ENCODE measurements at places on chromosomes 11 and 22. TPM values are rescaled to one million over a fixed set of nuclear protein-coding genes. Genes with fewer than 3 reads are reported as not detected.
A peak's percentile ranks its signal among the peaks of the same experiment; 100 is the strongest.

DNA sequence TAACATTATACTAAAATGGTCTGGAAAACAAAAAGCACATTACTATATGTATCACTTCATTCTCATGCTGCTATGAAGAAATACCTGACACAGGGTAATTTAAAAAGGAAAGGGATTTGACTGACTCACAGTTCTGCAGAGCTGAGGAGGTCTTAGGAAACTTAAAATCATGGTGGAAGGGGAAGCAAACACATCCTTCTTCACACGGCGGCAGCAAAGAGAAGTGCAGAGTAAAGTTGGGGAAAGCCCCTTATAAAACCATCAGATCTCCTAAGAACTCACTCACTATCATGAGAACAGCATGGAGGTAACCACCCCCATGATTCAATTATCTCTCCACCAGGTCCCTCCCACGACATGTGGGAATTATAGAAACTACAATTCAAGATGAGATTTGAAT is 60.0 kb downstream of the FAM181B start:
- H3K36me3 ChIP-seq = no peaks in the 10 kb centered on the region
- no peaks in the 10 kb centered on the region for H3K27me3 ChIP-seq
- no peak overlapping the region for H3K4me3 ChIP-seq
- no peaks in the 10 kb centered on the region for H3K4me1 ChIP-seq

GRCh38 chr11:64101461-64101860 is 64.5 kb downstream of the MACROD1 start:
- H3K4me3 ChIP-seq = no peak overlapping the region
- H3K36me3 ChIP-seq = no peaks in the 10 kb centered on the region
- H3K4me1 ChIP-seq = peaks cover 5% of the 10 kb centered on the region

DNA sequence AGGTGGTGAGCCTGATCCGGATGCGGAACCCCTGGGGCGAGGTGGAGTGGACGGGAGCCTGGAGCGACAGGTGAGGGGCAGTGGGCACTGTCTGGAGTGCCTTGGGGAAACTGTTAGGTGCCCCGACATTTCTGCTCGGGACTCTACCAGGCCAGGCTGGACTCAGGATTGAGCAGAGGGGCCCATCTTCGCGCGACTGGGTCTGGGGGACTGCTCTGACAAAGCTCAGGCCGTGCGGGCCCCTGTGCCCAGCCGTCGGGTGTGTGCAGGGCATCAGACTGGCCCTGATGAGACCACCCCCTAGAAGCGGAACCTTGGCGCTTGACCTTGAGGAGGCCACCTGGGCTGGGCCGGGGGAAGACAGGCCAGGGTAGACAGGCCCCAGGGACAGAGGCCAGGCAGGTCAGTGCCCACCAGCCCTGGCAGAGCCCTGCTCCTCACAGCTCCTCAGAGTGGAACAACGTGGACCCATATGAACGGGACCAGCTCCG is 6.3 kb downstream of the CAPN1 start:
- no peak overlapping the region for H3K4me3 ChIP-seq
- H3K27me3 ChIP-seq = no peaks in the 10 kb centered on the region
- H3K4me1 ChIP-seq = peaks cover 12% of the 10 kb centered on the region
- H3K36me3 ChIP-seq = peaks cover 71% of the 10 kb centered on the region
- no peak for DNase-seq

GRCh38 chr11:102573851-102574250 is 43.3 kb upstream of the MMP7 start:
- no peak overlapping the region for H3K4me3 ChIP-seq
- H3K27ac ChIP-seq = no peak overlapping the region
- DNase-seq = no peak
- H3K27me3 ChIP-seq = no peaks in the 10 kb centered on the region

DNA sequence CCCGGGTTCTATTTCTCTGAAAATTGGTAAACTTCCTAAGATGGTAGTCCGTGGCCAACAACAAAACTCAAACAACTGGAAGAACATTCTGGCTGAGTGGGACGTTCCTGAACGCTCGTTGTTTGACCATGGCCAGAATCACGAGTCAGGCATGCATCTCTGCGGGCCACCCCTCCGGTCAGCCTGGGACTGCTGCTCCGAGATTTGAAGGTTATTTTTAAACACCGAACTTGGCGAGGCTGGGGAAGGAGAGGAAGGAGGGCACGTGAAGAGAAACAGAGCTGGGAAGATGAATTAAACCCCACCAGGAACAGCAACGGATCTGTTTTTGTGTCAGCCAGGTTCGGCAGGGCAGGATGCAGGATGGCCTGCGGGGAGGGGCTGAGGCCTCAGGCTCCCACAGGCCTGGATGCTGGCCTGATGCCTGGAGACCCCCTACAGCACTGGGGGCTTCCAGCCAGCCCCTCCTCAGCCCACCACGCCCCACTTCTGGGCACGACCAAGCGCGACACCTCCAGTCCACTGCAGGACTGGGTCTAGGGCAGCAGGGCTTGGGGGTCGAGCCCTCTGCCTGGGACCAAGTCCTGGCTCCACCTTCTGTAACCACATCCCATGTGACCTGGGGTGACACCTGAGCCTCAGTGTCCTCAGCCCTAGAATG is 5.1 kb downstream of the SHISAL1 start:
- no peak overlapping the region for H3K27ac ChIP-seq
- no peaks in the 10 kb centered on the region for H3K4me1 ChIP-seq
- no peaks in the 10 kb centered on the region for H3K27me3 ChIP-seq
- no peak for DNase-seq
- no peaks in the 10 kb centered on the region for H3K36me3 ChIP-seq

GRCh38 chr11:36150986-36151385 is 138.2 kb downstream of the COMMD9 start:
- no peaks in the 10 kb centered on the region for H3K36me3 ChIP-seq
- no peaks in the 10 kb centered on the region for H3K27me3 ChIP-seq
- DNase-seq = no peak
- H3K4me3 ChIP-seq = no peak overlapping the region
- H3K4me1 ChIP-seq = peaks cover 15% of the 10 kb centered on the region
- H3K27ac ChIP-seq = no peak overlapping the region

GRCh38 chr11:66950112-66950535 is 8.1 kb downstream of the PC start:
- H3K4me3 ChIP-seq = no peak overlapping the region
- no peaks in the 10 kb centered on the region for H3K27me3 ChIP-seq
- H3K4me1 ChIP-seq = no peaks in the 10 kb centered on the region
- no peaks in the 10 kb centered on the region for H3K36me3 ChIP-seq
- DNase-seq = no peak

- H3K36me3 ChIP-seq = no peaks in the 10 kb centered on the region
- H3K27ac ChIP-seq = no peak overlapping the region
- DNase-seq = no peak
- H3K4me3 ChIP-seq = no peak overlapping the region
- H3K4me1 ChIP-seq = peaks cover 6% of the 10 kb centered on the region
These were observed 90.4 kb downstream of the FBXO7 start for GRCh38 chr22:32565002-32565339.

DNA sequence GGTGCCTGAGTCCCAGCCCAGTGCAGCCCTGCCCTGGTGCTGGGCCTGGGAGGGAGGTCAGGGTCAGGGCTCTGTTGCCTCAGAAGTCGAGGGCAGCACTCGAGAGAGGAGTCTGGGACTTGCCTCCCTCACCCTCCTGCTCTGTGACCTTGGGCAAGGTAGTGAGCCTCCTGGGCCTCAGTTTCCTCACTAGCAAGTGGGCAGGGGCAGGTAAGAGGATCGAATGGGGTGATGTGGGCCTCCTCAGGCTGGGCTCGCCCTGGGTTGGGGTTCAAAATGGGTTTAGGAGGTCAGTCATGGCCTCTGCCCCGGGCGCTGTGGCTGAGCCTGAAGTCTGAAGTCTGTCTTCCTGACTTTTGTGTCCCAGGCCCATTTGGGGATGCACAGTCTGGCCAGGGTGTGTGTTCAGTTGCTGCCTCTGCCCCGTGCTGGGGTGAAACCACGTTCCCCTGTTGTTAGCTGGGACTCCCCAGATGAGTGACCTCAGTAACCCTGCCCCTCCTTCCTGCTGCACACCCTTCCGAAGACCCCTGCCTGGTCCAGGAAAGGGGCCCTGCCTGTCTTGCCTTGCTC is 40.9 kb upstream of the CELSR1 start:
- H3K36me3 ChIP-seq = no peaks in the 10 kb centered on the region
- no peaks in the 10 kb centered on the region for H3K27me3 ChIP-seq
- H3K27ac ChIP-seq = peak overlapping the region; percentile 70
- peak; percentile 71 for DNase-seq

- H3K4me3 ChIP-seq = no peak overlapping the region
- H3K36me3 ChIP-seq = no peaks in the 10 kb centered on the region
- H3K27me3 ChIP-seq = no peaks in the 10 kb centered on the region
- no peak for DNase-seq
These were observed 29.9 kb upstream of the OR5B12 start for GRCh38 chr11:58471892-58472291.

- H3K4me1 ChIP-seq = no peaks in the 10 kb centered on the region
- no peaks in the 10 kb centered on the region for H3K36me3 ChIP-seq
- H3K4me3 ChIP-seq = no peak overlapping the region
- H3K27me3 ChIP-seq = no peaks in the 10 kb centered on the region
- H3K27ac ChIP-seq = no peak overlapping the region
- DNase-seq = no peak
These were observed 60.5 kb downstream of the OSBP2 start for GRCh38 chr22:30754971-30755758.

- DNase-seq = no peak
- H3K27me3 ChIP-seq = peaks cover 33% of the 10 kb centered on the region
- peaks cover 3% of the 10 kb centered on the region for H3K4me1 ChIP-seq
- no peak overlapping the region for H3K4me3 ChIP-seq
These were observed 38.7 kb downstream of the CYTH4 start for GRCh38 chr22:37320726-37321677.

DNA sequence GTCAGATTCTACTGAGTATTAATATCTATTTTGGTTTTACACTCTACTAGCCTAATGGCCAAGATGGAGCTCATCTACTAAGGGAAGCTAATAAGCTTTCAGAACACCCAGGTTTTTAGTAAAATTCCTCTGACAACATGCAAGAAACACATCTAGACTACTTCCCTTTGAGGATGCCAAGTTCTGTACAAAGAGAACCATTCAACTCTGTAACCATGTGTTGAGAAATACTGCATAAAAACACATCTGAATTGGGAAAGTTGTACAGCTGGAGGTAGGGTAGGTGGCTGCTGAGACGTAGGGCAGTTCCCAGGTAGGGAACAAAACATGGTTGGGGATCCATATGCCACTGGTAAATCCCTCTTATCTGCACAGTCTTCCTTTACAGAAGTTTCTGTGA is 66.2 kb downstream of the SC5D start:
- no peaks in the 10 kb centered on the region for H3K27me3 ChIP-seq
- H3K27ac ChIP-seq = no peak overlapping the region
- H3K4me3 ChIP-seq = no peak overlapping the region
- no peak for DNase-seq

DNA sequence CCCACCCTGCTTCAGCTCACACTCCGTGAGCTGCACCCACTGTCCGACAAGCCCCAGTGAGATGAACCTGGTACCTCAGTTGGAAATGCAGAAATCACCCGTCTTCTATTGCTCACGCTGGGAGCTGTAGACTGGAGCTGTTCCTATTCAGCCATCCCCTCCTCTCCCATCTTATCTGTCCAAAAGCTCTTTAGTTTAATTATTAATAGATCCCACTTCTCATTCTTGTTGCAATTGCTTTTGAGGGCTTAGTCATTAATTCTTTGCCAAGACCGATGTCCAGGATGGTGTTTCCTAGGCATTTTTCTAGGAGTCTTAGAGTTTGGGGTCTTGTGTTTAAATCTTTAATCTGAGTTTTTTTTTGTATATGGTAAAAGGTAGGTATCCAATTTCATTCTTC is 116.8 kb downstream of the TRIM44 start:
- H3K4me3 ChIP-seq = no peak overlapping the region
- H3K36me3 ChIP-seq = no peaks in the 10 kb centered on the region
- no peak overlapping the region for H3K27ac ChIP-seq

DNA sequence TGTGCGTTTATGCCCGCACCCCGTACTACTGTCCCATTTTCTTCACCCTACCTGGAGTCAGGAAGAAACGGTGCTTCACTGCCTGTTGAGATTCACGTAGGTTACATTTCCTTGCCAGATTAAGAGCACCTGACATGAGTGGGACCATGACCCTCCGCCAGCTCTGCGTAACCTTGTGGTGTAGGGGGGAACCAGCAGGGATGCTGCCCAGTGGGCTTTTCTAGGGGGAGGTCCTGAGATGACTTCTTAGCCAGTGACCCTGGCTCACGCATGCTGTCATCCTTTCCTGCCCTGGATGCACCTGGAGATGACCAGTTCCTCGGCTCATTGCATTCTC is 967 bp upstream of the ARVCF start:
- H3K27me3 ChIP-seq = no peaks in the 10 kb centered on the region
- H3K4me3 ChIP-seq = peak overlapping the region; percentile 85
- DNase-seq = no peak
- no peak overlapping the region for H3K27ac ChIP-seq
- no peaks in the 10 kb centered on the region for H3K36me3 ChIP-seq
- H3K4me1 ChIP-seq = peaks cover 30% of the 10 kb centered on the region

DNA sequence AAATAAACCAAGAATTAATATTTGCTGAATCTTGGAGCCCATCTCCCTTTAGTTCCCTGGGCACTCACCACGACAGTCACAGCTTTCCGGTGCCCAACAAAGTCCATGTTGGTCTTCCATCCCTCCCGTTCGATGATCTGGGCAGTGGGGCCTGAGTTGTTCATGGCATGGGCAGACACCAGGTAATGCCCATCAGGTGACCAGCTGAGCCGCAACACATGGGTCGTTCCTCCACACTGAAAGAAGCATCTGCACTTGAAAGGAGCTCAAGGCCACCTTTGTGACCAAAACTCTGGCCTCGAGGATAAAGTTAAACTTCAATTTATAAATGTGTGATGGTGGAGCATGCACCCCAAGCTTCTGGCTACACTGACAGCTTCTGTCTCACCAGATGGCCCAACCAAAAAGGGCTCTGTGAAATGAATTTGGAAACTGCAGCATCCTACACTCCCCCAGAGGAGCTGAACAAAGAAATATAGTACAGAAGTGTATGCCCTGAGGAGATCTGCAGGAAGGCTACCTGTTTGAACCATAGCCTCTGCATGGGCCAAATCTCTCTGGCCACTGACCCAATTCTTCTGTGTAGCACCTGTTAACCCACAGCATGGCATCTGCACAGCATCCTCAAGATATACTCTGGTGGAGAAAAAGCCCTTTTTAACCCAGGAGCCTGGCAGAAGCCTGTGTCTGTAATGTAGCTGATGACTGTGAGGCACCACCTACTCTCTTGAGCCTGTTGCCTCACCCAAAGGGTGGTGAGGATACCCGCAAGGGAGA is 37.1 kb downstream of the HIRA start:
- H3K36me3 ChIP-seq = peaks cover 90% of the 10 kb centered on the region
- no peak overlapping the region for H3K4me3 ChIP-seq
- no peaks in the 10 kb centered on the region for H3K4me1 ChIP-seq
- no peak overlapping the region for H3K27ac ChIP-seq
- H3K27me3 ChIP-seq = no peaks in the 10 kb centered on the region
- DNase-seq = no peak

Gene C22orf31
- total RNA-seq = not detected

Gene MRGPRE
- total RNA-seq = not detected

Gene OR10W1
- total RNA-seq = not detected

Gene RIC3
- total RNA-seq = 12.9 TPM

Gene GLYAT
- not detected for total RNA-seq

Gene CCDC116
- total RNA-seq = 0.69 TPM

Gene HIRA
- 23.3 TPM for total RNA-seq

Gene C11orf97
- not detected for total RNA-seq

Gene BEST1
- 9.6 TPM for total RNA-seq
